ENCODE measurements at places on chromosomes 2 and 18.

DNA sequence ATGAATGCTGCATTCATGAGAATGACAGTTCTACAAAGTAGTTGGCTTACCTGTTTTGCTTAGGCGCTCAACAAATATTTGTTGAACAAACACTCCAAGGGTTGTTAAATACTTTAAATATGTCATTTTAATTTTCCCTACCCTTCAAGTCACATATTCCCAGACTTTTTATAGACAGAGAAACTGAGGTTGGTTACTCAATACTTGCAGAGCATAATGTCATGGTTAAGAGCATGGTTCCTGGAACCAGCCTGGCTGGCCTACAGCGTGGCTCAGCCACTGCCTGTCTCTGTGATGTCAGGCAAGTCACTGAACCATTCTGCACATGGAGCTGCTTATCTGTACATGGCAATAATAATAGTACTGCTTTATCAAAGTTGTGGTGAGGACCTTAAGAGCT lies 120.0 kb upstream of the STK17B start:
- DNase-seq = no peak

GRCh38 chr2:67070826-67071225 lies 326.3 kb upstream of the ETAA1 start:
- no peak for DNase-seq

DNA sequence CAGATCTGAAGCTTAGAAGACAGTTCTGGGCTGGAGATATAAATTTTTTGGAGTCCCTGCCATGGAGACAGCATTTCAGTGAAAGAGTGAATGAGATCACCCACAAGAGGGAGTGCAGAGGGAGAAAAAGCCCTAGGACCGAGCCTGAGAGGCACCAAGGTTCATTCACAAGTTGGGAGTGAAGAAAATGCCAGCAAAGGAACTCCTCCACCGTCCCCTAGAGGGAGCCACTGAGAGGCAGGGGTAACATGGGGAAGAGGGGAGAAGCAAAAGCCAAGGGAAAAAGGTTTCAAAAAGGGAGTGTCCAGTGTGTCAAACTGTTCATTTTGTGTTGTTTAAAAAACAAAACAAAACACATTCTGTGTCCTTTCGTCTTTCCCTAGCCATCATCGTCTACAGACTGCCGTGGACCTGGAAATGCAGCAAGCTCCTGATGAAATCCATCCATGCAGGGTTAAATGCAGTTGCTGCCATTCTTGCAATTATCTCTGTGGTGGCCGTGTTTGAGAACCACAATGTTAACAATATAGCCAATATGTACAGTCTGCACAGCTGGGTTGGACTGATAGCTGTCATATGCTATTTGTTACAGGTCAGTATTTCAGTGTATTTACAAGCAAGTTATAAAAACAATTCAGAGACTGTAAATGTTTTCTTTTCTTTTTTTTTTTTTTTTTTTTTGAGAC lies 19.1 kb downstream of the CYBRD1 start:
- DNase-seq = no peak

DNA sequence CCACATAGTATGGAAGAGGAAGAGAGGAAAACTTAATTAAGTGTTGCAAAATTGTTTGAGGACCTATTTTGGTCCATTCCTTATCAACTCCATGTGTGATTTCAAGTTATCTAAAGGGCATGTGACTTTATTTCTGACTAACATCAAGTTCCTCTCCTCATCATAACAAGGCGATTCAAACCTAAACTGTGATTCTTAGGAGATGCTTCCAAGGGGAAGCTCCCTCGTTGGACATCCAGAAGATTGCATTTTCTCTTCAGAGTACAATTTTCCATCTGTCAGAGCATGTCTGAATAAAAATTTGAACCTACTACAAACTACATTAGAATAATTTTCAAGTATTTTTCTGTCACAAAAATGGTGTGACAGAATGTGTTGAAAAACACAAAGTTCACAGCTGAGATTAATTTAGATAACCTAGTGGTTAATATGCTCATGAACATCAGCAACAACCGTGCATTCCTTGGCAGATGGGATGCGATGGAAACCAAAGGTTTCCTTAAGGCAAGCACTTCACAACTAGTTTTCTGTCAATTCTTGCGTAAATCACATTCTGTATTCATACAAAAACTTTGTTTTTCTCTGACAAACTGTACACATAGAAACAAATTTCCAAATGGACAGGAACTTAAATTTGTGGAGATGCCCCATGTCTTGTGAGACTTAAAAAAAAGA lies 4.2 kb downstream of the SFT2D3 start:
- no peak for DNase-seq

GRCh38 chr18:59065684-59066083 lies 74.0 kb upstream of the SEC11C start:
- no peak for DNase-seq

Measured in sciatic nerve (tissue), 2 donors.